Neural progenitor cell (in vitro differentiated cells): ENCODE measurements at places on chromosomes 1 and 21. TPM values are rescaled to one million over a fixed set of nuclear protein-coding genes. Genes with fewer than 3 reads are reported as not detected.

DUSP10 gene
- 2.4 and 2.6 TPM in 2 replicates for total RNA-seq

- peaks cover 94% of the 10 kb centered on the region for H3K27me3 ChIP-seq
- no peak overlapping the region for H3K27ac ChIP-seq
- peaks cover 74% of the 10 kb centered on the region for H3K4me1 ChIP-seq
- H3K4me3 ChIP-seq, result peak overlapping the region; percentile 77
These were observed 2.4 kb upstream of the PROX1 start for GRCh38 chr1:213985209-213986019.

RGS13 gene
- not detected in 2 replicates for total RNA-seq

SELP gene
- total RNA-seq, result not detected in 2 replicates

GRCh38 chr1:24275510-24275909 lies 43.6 kb upstream of the GRHL3 start:
- no peaks in the 10 kb centered on the region for H3K27me3 ChIP-seq
- no peak overlapping the region for H3K4me3 ChIP-seq
- DNase-seq, result no peak
- no peaks in the 10 kb centered on the region for H3K4me1 ChIP-seq
- no peak overlapping the region for H3K27ac ChIP-seq

- DNase-seq, result no peak
- H3K27me3 ChIP-seq, result no peaks in the 10 kb centered on the region
- H3K4me3 ChIP-seq, result no peak overlapping the region
These were observed 23.6 kb upstream of the SPSB1 start for GRCh38 chr1:9269078-9269501.

GRCh38 chr1:245211761-245212160 lies 57.0 kb downstream of the KIF26B start:
- no peak for DNase-seq
- H3K4me1 ChIP-seq, result peaks cover 26% of the 10 kb centered on the region

KCNT2 gene
- 24.1 and 29.8 TPM in 2 replicates for total RNA-seq

ADCY10 gene
- not detected in 2 replicates for total RNA-seq

GRCh38 chr21:46171585-46171984 lies 12.7 kb downstream of the SPATC1L start:
- DNase-seq, result no peak
- H3K36me3 ChIP-seq, result no peaks in the 10 kb centered on the region
- no peaks in the 10 kb centered on the region for H3K4me1 ChIP-seq
- H3K4me3 ChIP-seq, result no peak overlapping the region
- H3K27me3 ChIP-seq, result no peaks in the 10 kb centered on the region
- no peak overlapping the region for H3K27ac ChIP-seq

GRCh38 chr1:119549719-119550132 lies 42.7 kb downstream of the HSD3B1 start:
- H3K4me3 ChIP-seq, result no peak overlapping the region
- H3K27ac ChIP-seq, result no peak overlapping the region
- peak; percentile 89 for DNase-seq
- H3K27me3 ChIP-seq, result no peaks in the 10 kb centered on the region
- no peaks in the 10 kb centered on the region for H3K4me1 ChIP-seq
- H3K36me3 ChIP-seq, result no peaks in the 10 kb centered on the region

DNA sequence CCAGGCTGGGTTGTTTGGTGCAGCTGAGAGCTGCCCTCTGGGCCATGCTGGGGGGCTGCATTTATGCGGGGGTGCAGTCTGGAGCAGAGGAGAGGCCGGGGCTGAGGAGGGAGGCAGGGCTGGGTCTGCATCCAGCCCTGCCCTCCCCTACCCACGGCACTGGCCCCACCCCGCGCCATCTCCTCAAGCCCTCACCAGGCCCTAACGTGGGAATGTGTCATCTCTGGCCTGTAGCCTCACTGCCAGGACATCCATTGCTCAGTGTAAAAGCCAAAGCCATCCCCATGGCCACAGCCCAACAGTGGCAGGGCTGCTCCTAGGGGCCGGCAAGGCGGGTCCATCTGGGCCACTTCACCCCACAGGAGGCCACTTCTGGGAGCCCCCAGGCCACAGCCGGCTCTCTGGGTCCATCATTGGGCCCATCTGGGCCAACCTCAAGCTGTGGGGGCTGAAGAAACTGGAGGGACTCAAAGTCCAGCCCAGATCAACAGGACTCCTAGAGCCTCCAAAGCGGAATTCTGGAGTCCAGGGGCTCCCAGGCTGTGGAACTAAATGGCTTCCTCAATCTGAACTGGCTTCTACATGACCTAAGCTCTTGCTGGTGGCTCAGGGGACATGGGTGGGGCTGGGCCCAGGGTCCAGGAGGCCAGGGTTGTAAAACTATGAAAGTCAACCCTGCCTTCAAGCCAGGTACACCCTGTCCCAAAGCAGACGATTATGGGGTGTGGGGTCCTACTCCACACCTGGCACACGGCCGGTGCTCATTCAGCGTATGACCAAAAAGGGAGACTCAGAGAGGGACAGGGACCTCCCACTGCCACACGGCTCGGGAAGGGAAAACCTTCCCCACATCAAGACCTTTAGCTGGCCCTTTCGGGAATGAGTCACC lies 32.6 kb downstream of the RUNX3 start:
- H3K27ac ChIP-seq, result no peak overlapping the region
- no peaks in the 10 kb centered on the region for H3K4me1 ChIP-seq
- H3K27me3 ChIP-seq, result no peaks in the 10 kb centered on the region
- H3K4me3 ChIP-seq, result no peak overlapping the region
- no peaks in the 10 kb centered on the region for H3K36me3 ChIP-seq

AVPR1B gene
- not detected in 2 replicates for total RNA-seq

ASPM gene
- 95.5 and 146 TPM in 2 replicates for total RNA-seq

PFDN2 gene
- 57.6 and 74.1 TPM in 2 replicates for total RNA-seq

GRCh38 chr1:205915354-205915990 lies 27.8 kb downstream of the SLC26A9 start:
- no peaks in the 10 kb centered on the region for H3K4me1 ChIP-seq
- DNase-seq, result no peak
- H3K27me3 ChIP-seq, result no peaks in the 10 kb centered on the region
- no peak overlapping the region for H3K27ac ChIP-seq

- peaks cover 100% of the 10 kb centered on the region for H3K27me3 ChIP-seq
- no peak overlapping the region for H3K27ac ChIP-seq
- H3K4me3 ChIP-seq, result peak overlapping the region; percentile 32
- H3K36me3 ChIP-seq, result no peaks in the 10 kb centered on the region
These were observed 7.0 kb downstream of the FOXD2 start for GRCh38 chr1:47444562-47445465.

PLA2G2F gene
- not detected in 2 replicates for total RNA-seq

TMEM200B gene
- total RNA-seq, result 0.56 and 1.1 TPM in 2 replicates

PRRC2C gene
- total RNA-seq, result 89.9 and 90.9 TPM in 2 replicates

DNA sequence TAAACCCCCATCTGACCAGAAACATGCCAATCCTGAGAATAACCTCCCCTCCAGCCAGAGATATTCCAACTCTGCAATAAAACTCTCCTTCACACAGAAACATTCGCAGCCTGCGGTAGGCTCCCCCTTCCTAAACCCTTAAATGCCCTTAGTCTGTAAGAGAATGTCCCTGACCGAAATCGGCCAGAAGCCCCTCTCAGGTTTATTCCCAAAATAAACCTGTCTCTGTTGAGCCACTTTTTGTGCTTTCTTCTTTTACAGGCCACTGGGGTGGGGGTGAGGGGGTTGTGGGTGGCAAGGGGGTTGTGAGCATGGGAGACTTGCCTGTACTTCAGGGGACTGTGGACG lies 4.6 kb downstream of the PRXL2B start:
- H3K4me1 ChIP-seq, result peaks cover 5% of the 10 kb centered on the region
- H3K27ac ChIP-seq, result no peak overlapping the region
- no peak overlapping the region for H3K4me3 ChIP-seq
- no peak for DNase-seq

RHEX gene
- total RNA-seq, result not detected in 2 replicates

DNA sequence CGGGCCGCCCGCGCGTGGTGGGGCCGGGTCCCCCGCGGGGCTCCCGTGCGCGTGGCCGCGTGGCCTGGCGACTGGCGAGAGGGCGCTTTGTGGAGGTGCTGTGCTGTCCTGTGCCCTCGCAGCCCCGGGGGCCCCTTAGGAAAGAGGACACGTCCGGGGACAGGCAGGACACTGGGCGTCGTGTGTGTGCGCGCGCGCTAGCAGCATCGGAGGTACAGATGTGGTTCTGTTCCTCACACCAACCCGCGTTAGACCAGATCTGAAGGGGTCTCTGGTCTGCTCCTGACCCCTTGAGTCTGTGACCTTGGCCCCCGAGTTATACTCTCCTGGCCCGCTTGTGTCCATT lies 489 bp downstream of the ACTN2 start:
- peak; percentile 13 for DNase-seq
- peaks cover 42% of the 10 kb centered on the region for H3K27me3 ChIP-seq
- no peaks in the 10 kb centered on the region for H3K36me3 ChIP-seq
- no peak overlapping the region for H3K27ac ChIP-seq
- H3K4me1 ChIP-seq, result peaks cover 10% of the 10 kb centered on the region

GRCh38 chr1:19028110-19028509 lies 71.6 kb upstream of the IFFO2 start:
- peaks cover 4% of the 10 kb centered on the region for H3K4me1 ChIP-seq
- H3K27ac ChIP-seq, result no peak overlapping the region
- no peak for DNase-seq
- H3K27me3 ChIP-seq, result no peaks in the 10 kb centered on the region

DNA sequence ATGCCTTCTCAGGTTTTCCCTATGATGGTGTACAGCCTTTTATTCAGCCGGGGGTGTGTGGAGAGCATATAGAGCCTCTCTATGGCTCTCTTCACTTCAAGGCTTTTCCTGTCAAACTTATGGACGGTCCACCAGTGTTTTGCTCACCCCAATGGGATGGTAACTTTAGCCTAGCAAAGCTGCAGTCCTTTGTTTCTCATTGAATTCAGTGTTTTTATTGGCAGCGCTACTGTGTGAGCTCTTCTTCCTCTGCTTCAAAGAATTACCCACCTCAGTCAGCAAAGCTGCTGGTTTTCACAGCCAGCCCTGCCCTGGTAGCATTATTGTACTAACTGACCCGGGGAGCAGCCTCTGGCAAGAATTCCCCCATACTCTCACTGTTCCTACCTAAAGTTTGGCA lies 145.3 kb upstream of the RRP15 start:
- no peaks in the 10 kb centered on the region for H3K27me3 ChIP-seq
- H3K4me3 ChIP-seq, result no peak overlapping the region
- no peaks in the 10 kb centered on the region for H3K36me3 ChIP-seq
- H3K27ac ChIP-seq, result no peak overlapping the region
- peaks cover 9% of the 10 kb centered on the region for H3K4me1 ChIP-seq
- DNase-seq, result no peak

ELOA gene
- 29.1 and 30.0 TPM in 2 replicates for total RNA-seq

DNA sequence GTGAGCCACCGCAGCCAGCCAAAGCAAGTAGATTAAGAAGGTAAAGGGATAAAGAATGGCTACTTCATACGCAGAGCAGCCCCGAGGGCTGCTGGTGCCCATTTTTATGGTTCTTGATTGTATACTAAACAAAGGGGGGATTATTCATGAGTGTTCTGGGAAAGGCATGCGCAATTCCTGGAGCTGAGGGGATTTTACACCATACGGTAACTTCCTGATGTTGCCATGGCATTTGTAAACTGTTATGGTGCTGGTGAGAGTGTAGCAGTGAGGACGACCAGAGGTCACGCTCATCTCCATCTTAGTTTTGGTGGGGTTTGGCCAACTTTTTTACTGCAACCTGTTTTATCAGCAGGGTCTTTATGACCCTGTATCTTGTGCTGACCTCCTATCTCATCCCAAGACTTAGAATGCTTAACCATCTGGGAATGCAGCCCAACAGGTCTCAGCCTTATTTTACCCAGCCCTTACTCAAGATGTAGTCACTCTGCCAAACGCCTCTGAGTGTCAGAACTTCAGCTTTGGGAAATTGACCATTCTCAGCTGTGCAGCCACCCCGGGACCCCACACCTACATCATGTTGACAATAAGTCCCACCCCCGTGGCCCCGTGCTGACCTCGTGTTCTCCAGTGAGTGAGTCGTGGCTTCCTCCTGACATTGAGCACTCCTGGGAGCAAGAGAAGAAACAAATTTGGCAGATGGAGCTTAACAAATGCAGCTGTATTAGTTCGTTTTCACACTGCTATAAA lies 149.4 kb upstream of the COL6A1 start:
- no peak for DNase-seq
- no peak overlapping the region for H3K27ac ChIP-seq
- no peaks in the 10 kb centered on the region for H3K36me3 ChIP-seq
- no peaks in the 10 kb centered on the region for H3K4me1 ChIP-seq

DNA sequence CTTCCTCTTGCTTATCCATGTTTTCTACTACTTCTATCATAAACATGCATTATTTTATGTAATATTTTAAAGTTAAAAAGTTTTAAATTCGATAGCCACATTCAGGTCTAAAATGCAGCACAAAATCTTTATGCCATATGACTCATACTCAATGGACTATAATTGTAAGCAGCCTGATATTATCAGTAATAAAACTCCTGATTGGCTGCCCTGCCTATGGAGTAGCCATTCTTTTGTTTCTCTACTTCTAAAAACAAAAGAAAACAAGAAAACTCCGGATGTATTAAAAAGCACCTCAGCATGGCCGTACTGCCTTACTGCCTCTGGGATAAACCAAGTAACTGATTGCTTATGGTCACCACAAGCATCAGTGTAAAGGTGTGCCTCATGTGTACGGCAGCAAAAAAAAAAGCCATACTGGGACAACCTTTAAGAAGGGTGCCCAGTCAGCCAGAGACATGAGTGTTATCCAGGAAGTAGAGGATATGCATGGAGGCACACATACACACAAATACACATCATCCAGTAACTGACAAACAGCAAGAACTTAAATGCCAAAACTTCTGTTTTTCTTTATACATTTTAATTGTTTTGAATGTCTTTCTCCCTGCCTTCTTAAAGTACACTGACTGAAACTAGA lies 9.2 kb downstream of the SLC35D1 start:
- H3K27ac ChIP-seq, result no peak overlapping the region
- H3K4me3 ChIP-seq, result no peak overlapping the region
- DNase-seq, result no peak
- H3K4me1 ChIP-seq, result peaks cover 6% of the 10 kb centered on the region
- no peaks in the 10 kb centered on the region for H3K27me3 ChIP-seq

BGLAP gene
- 0.22 and 0.40 TPM in 2 replicates for total RNA-seq

GRCh38 chr1:164659621-164660411 lies 100.8 kb downstream of the PBX1 start:
- H3K4me3 ChIP-seq, result no peak overlapping the region
- H3K4me1 ChIP-seq, result peaks cover 4% of the 10 kb centered on the region
- no peaks in the 10 kb centered on the region for H3K27me3 ChIP-seq

DNA sequence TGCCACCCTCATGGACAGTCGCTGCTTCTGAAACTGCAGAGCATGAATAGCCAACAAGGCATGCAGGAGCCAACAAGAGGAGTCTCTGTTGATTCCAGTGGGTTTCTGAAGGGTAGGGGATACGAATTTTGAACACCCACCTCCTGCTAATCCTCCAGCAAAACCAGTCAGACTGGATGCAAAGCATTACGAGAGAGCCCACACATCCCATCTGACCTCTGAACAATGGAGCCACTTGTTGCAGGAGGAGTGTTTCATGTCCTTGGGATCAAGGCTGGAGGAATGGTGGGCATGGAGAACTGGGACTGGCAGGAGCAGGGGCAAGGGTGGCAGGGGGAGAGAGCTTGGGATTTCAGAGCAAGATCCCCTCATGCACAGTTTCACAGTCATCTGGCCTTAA lies 1.6 kb downstream of the VTCN1 start:
- no peak for DNase-seq
- no peaks in the 10 kb centered on the region for H3K4me1 ChIP-seq
- H3K36me3 ChIP-seq, result no peaks in the 10 kb centered on the region
- H3K27ac ChIP-seq, result no peak overlapping the region
- H3K4me3 ChIP-seq, result no peak overlapping the region
